Mammary epithelial cell (primary cell): ENCODE measurements at places on chromosomes 5 and 9.
A peak's percentile ranks its signal among the peaks of the same experiment; 100 is the strongest.

- DNase-seq: no peak
Observed at GRCh38 chr5:38447056-38447455, 109.4 kb downstream of the LIFR start.

DNA sequence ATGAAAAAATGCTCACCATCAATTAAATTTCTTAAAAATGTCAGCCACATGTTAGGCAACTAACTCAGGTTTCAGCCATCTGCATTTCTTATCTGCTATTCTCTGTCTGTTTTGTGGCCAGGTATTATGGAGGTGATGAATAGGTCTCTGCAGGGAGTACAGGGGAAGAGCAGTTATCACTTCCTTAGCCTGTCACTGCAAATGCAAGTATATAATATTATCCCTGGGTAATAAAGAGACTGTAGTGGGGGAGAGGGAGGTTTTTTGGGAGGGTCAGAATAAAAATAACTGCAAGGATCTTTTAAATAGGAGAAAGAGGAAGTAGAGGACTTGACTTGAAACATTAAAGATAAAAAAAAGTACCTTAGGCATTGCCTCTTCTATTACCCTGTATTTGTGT lies 49.6 kb upstream of the PTGER4 start:
- DNase-seq: no peak

DNA sequence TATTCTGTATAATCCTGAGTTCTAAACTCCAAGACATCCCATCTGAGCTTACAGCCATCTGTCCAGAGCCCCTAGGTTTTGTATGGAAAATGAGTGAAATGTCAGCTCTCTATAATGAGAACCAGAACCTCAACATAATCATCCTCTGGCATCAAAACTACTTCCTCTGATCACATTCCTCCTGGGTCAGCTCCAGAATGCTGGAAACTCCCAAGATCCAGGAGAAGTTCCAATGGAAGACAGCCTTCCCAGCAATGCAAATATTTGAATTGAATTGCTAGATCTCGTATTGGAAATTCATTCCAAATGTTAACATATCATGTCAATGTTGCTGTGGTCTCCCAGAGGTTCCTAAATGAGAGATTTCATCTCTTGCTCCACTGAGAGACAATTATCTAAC lies 23.8 kb downstream of the C9 start:
- no peak for DNase-seq

- DNase-seq: peak; percentile 8
Observed at GRCh38 chr5:88836195-88836838, 46.7 kb downstream of the MEF2C start.

DNA sequence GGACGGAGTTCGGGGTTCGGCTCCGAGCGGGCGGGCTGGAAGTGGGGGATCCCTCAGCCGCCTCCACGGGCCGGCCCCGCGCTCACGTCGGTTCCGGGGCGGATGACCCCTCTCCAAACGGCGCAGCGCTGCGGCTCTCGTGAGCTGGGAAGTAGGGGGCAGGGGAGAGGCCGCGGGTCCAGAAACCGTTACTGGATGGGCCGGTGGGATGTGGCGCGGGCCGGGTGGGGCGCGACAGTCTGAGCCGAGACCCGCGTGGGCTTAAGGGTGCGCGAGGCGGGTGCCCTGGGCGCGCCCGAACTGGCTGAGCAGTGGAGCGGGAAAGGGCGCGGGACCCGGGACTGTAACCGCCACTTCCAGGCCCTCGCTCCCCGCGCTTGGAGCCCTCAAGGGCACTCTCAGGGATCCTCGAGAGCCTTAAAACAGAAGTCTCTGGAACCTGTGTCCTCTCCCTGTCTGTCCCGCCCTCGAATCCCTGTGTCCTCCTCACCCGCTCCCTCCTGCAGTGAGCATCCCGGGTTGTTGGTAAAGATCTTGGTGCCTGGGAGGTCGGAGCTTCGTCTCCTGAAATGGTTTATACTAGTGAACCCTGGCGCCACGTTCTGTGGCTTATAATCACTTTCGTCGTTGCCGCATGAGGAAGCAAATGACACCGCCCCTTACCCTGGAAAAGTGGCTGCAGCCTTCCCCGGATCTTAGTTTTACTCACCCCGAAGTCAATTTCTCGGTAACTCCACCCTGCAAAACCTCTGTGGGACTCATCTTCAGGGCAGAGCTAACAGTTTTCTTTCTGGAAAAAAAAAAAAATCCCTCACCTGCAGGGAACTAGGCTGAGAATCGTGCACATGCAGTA lies 571 bp upstream of the MARCHF11 start:
- no peak for DNase-seq

- DNase-seq: no peak
Observed at GRCh38 chr5:27437594-27438200, 399.3 kb upstream of the CDH9 start.

- no peak for DNase-seq
Observed at GRCh38 chr9:136172412-136173079, 32.4 kb downstream of the LHX3 start.

DNA sequence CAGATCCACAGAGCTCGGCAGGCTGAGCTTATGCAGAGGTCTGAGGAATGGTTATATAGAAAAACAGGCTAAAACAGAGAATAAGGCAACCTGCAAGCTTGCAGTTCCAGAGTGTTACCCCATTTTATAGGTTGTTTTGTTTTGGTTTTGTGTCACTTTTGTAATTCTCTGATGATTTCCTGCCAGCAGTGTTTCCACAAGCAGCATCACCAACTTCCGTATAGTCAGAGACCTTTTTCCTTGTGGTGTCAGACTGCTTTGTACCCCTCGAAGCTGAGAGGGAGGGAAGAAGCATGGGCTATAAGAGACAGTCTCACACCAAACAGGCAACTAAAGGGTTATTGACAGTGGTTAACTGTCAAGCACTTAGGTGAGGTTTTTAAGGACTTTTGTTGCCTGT lies 61.8 kb downstream of the TLE4 start:
- no peak for DNase-seq

DNA sequence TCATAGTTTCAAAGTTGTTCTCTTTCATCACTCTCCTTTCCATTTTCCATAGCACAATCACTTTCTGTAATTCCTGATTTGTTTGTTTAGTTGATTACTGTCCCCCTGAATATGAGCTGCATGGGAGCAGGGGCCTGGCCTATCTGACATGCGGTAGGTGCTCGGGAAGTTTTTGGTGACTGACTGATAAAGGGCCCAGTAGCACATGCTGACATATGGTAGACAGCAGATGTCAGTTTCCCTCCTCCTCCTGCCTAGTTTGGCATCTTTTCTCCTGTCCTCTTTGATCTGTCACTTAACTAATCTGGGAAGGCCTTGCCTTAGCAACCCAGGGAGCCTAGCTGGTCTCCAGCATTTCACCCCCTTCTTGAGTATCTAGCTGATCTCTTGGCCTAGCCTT lies 14.4 kb downstream of the GALNT12 start:
- no peak for DNase-seq

DNA sequence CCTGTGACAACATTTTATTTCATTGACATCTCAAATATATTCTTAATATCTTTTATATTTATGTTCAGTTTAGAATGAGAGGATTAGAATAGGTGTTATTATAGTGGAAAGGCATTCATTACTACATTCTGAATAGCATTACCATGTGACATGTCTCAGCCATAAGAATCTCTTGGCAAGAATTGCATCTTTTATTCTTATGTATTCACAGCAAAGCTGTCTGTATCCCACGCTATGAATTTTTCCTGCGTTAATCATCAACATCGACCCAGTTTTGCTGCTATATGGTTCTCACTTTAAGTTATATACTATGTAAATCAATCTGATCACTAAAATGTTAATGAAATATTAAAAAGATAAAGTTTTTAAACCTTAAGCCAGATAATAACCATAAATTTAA lies 248.6 kb downstream of the TMEM232 start:
- peak; percentile 11 for DNase-seq

- DNase-seq: no peak
Observed at GRCh38 chr9:12697719-12698118, 4.5 kb downstream of the TYRP1 start.

GRCh38 chr9:105059252-105059651 lies 131.3 kb upstream of the ABCA1 start:
- no peak for DNase-seq

- DNase-seq: no peak
Observed at GRCh38 chr5:199950-200645, 8.8 kb downstream of the LRRC14B start.

GRCh38 chr9:81741103-81741502 lies 51.8 kb upstream of the TLE1 start:
- DNase-seq: peak; percentile 24

- no peak for DNase-seq
Observed at GRCh38 chr5:163269624-163270023, 167.8 kb upstream of the CCNG1 start.

- DNase-seq: no peak
Observed at GRCh38 chr5:128949847-128950546, 15.3 kb upstream of the SLC27A6 start.

DNA sequence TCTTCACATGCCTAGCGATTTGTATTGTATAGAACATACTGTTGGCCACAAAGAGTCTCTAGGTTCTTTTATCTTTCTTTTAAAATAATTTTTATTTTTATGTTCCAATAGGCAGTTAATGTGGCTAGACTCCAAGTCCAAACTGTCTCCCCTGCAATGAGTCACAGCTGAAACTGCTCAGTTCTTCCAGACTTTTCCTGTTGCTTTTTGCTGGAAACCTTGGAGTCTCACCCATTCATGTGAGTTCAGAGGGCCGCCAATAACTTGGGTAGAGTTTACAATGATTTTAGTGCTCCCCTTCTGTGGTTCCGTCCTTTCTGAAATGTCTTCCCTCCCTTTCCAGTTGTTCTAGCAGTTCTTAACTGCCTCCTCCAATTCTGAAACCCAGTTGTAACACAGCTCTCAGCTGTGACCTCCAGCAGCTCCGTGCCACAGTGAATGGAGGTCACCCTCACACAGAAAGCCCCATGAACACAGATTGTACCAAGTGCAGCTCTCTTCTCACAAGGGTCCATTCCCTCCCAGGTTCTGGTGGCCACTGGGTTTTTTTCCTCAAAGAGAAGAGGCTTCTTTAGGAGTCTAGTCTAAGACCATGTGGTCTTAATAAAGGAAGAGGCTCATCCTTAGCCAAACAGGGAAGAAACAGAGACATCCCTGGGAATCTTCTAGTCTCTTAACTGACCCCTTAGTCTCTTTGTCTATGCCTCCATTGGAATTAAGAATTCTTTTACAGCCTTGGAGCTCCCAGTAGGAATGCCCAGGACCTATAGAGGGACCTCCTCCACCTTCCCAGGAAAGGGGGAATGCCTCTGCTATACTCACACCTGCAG lies 198.5 kb downstream of the SPOCK1 start:
- DNase-seq: peak; percentile 23

DNA sequence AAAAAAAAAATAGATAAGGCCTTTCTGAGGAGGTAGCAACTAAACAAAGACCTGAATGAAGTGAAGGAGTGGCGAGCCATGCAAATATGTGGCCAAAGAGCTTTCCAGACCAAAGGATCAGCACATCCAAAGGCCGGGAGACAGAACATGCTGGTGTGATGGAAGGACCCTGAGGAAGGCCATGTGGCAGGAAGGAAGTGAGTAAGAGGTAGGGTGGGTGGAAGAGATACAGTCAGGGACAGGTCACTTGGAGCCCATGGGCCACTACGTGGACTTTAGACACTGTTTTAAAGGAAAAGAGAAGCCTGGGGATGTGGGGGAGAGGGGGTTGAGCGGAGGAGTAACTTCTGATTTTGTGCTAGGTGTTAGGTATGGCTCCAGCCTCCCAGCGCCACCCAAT lies 31.3 kb downstream of the SPRY4 start:
- peak; percentile 11 for DNase-seq

- DNase-seq: no peak
Observed at GRCh38 chr5:160039810-160040470, 31.0 kb downstream of the TTC1 start.

DNA sequence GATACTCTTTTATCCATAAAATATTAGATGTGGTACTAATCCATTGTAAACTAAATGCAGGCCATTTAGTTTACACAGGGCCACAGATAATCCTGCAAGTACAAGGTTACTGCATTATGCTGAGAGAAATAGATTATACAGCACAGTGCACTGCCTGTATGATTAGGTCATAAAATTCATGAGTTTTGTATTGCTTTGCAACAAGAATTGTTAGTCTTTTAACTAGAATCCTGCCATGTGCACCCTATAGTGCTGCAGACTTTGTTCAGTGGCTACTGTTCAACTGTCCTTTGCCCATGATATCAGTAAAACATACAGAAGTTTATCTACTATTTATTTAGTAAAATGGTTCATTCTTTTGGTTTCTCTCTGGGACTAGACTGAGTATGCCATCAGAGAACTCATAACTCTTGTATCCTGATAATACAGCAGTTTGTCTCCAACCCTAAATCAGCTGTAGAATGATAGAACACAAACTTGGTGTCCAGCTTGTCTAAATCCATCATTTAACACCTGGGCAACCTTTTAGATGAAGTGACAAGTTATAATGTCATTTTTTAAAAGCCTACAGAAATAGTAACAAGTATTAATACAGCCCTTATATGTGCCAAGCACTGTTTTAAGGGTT lies 291.2 kb downstream of the TMEM167A start:
- no peak for DNase-seq

DNA sequence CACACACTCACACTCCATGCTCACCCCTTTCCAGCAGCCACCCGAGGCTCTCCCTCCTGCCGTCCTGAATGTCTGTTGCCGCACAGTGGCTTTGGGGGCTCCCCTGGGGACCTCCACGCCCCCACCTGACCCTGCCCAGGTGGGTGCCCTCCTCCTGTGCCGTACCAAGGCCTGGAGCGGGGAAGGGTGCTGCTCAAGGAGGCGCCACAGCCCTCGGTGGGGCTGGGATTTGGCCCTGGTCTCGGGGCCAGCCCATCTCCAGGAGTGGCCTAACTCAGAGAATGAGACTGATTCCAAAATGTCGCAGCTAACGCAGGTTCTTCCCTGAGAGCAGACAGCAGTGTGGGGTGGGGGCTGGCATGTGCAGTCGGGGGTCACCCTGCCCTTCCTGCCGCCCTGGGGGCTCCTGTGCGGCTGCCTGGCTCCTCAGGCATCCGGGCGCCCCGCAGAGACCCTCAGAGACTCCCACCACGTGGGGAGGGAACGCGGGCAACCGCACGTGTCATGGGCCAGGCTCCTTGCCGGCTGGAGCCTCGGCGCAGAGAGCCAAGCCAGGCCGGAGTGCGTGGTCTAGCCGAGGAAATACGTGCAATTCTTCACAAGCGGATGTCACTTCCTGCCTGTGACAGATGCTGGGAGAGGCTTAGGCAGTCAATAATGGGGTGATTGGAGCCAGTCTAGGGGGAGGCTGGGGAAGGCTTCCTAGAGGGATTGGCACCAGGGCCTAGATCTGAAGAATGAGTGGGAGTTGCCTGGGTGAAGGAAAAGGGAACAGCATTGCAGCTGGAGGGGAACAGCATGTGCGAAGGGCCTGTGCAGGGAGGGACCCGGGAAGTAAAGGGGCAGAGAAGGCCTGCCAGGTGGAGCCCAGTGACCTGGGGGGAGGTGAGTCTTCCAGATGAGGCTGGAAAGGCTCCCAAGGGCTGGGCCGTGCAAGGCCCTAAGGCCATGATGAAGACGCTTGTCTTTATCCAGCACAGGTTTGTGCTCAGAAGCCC lies 44.1 kb downstream of the C9orf50 start:
- no peak for DNase-seq

- no peak for DNase-seq
Observed at GRCh38 chr5:78792345-78793055, 143.9 kb upstream of the LHFPL2 start.
